ENCODE measurements at places on chromosomes 7 and 10.

DNA sequence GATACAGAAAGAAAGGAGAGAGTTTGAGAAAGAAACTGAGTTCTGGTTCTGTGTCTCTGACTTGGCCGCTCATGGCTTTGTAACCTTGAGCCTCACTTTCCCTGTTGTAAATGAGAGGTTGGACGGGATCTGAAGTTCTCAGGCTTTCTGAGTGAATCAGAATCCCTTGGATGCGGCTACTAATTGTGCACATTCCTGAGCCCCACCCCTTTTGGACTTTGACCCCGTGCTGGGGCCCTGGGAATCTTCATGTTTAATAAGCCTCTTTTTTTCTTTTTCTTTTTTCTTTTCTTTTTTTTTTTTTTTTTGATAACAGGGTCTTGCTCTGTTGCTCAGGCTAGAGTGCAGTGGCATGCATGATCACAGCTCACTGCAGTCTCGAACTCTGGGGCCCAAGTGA lies 26.9 kb downstream of the SLC25A28 start:
- DNase-seq = no peak

GRCh38 chr7:131747658-131748232 lies 191.3 kb upstream of the PODXL start:
- no peak for DNase-seq

DNA sequence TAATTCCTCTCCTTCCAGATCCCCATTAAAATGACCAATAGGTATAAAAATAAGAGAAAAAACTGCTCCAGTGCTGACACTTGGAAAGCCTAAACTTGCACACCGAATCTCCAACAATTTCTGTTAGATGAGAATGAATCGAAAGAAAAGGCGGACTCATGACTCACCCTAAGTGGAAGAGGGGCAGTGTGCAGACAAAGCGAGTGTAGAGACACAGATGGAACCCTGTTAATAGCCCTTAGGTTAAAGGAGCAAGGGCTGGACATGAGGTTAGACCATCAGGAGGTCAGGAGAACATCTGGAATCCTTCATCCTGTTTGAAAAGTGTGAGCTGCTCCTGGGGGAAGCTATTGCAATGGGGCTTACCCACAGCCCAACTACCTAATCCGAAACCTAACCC lies 103.4 kb upstream of the GLI3 start:
- DNase-seq = no peak

- no peak for DNase-seq
Measured at GRCh38 chr7:40843338-40843985, 708.7 kb downstream of the SUGCT start.

GRCh38 chr10:76766682-76767081 lies 870.9 kb downstream of the KCNMA1 start:
- DNase-seq = no peak

DNA sequence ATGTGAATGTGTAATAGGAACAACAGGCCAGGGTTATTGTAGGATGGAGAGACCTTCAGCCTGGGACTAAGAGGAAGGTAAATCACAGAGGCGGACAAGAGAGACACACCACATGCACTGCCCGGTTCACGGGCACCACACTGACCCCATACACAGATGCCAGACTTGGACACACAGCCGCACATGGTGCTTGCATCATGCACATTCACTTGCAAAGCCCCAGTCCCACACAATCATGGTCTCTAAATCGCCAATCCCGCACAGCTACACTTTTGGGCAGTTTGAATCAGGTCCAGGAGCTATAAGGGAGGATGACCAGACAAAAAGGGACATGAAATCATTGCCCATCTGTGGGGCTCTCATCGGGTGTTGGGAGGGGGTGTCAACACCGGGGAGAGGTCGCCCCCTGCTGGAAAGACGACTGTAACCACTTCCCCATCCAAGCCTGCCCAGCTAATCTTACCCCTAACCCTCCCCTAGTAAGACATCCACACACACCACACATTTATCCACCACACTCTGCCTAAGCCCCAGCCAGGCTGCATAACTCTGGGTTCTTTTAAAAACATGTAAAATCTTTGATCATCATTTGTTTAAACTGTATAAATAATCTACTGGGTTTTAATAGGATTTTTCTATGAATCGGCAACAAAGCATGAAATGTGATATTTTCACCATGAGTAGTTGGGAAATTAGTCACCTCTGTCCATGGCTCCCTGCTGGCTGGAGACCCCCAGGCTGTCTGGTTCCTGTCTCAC lies 40.5 kb upstream of the SLF2 start:
- DNase-seq = peak; percentile 47

- no peak for DNase-seq
Measured at GRCh38 chr10:73877533-73878160, 3.3 kb upstream of the CAMK2G start.

Measured in Kasumi-1 (cell line).